ENCODE measurements at places on chromosomes 6 and 20.

GRCh38 chr6:44179072-44179536 lies 20.5 kb downstream of the CAPN11 start:
- no peak for DNase-seq

- DNase-seq, result no peak
These were observed 26.0 kb upstream of the CCND3 start for GRCh38 chr6:41967312-41968287.

DNA sequence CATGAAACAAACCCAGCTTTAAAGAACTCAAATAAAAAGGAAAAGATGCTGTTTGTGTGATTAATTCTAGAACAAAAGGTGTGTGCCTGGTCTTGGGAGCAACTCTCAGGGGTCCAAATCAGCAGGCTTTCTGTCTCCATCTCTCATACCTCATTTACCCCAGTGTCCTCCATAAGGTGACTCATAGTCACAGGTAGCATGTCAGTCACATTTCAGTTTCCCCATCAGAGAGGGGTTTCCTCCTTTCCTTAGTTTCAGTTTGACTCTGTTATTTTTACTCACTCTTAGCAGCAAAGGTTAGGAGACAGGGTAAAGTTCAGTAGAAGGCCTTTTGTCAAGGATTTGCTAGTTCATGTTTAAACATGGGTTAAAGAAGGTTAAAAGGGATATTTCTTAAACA lies 46.2 kb downstream of the OGFRL1 start:
- no peak for DNase-seq

GRCh38 chr6:38326837-38327236 lies 312.9 kb downstream of the BTBD9 start:
- no peak for DNase-seq

DNA sequence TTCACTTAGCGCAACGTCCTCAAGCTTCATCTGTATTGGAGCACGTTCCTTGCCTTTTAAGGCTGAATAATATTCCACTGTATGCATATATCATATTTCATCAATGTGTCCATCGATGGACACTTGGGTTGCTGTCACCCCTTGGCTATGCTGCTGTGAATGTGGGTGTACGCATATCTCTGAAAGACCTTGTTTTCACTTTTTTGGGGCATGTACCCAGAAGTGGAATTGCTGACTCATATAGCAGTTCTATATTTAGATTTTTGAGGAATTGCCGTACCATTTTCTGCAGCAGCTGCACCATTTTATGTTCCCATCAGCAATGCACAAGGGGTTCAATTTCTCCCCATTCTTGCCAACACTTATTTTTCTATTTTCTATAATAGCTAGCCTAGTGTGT lies 22.8 kb upstream of the SLC23A2 start:
- DNase-seq, result no peak

DNA sequence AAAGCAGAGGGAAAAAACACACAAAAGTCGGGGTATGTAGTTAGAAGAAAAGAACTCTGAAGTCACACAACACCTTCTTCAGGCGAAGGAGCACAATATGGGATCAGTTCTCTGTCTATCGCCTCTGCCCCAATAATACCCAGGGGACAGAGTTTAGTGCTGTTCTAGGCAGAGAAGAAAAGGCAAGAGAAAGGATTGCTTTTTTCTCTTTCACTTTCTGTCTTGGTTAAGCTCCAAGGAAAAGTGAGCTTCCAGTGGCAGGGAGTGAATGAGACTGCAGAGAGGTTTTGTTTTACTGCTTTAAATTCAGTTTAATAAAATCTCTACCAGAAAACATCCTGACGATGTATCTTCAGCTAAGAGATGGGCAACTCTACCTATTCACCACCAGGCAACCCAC lies 86.6 kb upstream of the STXBP5 start:
- no peak for DNase-seq

DNA sequence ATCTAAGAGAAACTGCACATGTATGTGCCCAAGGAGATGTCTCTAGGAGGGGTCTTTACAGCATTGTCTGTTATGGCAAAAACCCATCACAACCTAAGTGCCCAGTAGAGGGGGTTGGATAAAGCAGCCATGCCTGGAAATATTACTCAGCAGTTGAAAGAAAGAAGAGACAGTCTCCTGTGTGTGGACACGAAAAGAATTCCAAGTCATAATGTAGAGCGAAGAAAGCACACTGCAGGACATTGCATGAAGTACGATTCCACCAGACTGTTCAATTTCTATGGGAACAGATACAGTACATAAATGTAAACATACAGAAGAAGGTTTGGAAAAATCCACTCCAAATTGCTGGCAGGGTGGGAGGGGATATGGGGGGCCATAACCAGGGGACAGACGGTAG lies 7.3 kb upstream of the TGM2 start:
- no peak for DNase-seq

GRCh38 chr6:125930765-125931418 lies 25.7 kb upstream of the HINT3 start:
- no peak for DNase-seq

DNA sequence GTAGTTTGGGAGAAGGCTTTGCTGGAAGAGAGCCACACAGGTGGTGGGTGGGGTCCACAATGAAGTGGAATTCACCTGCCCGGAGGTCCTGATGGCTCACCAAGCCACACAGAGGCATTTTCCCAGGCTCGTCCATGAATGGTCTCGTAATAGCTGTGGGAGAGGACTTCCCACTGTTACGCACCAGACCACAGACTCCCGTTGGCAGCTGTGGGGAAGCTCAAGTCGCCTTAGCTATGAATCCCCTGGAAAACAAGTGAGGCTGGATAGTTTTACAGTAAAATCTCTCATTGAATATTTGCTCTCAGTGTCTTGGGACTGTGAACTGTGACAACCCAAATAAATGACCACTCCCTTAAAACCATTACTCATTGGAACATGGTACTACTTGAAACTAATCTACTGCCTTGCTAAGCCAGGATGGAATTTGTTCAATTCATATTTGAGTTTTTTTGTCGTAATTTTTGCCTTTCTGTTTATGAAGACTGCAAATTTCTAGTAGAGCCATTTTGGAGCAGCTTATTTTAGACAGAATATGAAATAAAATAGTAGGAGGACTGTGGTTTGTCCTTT lies 79.4 kb downstream of the JAG1 start:
- no peak for DNase-seq

DNA sequence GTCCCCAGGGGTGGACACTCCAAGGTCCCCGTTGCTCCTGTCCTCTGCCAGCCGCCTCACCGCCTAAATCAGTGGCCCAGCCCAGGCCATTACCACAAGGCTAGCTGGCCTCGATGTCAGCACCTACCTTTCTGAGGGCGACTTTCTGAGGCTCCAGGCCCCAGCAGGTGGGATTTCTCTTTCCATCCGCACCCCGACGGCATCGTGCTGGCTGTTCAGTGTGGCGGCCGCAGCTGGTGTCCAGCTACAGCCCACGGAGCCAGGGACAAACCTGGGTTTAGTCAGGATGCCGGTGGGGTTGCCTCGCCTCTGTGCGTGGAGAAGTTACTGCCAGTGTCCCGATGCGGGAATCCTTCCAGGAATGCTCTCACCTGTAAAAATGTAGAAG lies 60.8 kb downstream of the ERMARD start:
- DNase-seq, result no peak

- DNase-seq, result no peak
These were observed 323.3 kb upstream of the RSPO3 start for GRCh38 chr6:126795161-126795560.

DNA sequence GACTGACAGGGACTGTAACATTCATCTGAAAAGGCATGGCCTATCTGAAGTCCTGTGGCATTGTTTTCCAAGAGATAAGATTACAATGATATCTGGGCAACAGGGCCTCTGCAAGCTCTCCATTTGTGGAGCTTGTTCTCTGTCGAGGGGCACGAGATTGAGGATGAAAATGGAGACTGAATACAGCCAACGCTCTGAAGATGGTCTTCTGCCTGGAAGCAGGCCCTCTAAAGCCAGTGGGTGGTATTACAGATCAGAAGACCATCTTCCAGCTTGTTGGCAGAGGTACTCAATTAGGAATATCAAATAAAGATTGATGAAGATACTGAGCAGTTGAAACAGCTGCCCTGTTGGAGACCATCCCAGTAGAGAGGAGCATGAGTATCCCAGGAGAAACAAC lies 288.2 kb downstream of the CENPW start:
- no peak for DNase-seq

GRCh38 chr6:150298030-150298380 lies 70.8 kb upstream of the IYD start:
- DNase-seq, result no peak

- no peak for DNase-seq
These were observed 13.6 kb upstream of the C20orf144 start for GRCh38 chr20:33648396-33649004.

GRCh38 chr6:7669742-7670141 lies 56.2 kb upstream of the BMP6 start:
- DNase-seq, result no peak

GRCh38 chr20:57716202-57716601 lies 6.4 kb upstream of the PMEPA1 start:
- DNase-seq, result no peak

DNA sequence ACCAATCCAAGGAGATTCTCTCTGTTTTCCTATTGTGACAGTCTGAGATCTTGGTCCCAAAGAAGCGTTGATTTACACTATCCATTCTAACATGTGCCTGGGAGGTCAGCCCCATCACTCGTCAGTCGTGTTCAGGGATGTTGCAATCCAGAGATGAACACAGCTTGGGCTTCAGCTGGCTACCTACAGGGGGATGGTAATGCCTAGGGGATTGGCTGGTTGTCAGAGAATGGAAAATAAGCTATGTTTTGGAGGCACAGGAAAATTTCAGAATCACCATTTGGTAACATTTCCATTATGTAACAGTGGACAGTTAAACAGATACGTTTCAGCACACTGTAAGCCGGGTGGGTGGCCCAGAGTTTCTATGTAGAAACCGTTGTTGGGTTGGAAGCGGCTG lies 147.1 kb upstream of the RALGAPA2 start:
- no peak for DNase-seq

DNA sequence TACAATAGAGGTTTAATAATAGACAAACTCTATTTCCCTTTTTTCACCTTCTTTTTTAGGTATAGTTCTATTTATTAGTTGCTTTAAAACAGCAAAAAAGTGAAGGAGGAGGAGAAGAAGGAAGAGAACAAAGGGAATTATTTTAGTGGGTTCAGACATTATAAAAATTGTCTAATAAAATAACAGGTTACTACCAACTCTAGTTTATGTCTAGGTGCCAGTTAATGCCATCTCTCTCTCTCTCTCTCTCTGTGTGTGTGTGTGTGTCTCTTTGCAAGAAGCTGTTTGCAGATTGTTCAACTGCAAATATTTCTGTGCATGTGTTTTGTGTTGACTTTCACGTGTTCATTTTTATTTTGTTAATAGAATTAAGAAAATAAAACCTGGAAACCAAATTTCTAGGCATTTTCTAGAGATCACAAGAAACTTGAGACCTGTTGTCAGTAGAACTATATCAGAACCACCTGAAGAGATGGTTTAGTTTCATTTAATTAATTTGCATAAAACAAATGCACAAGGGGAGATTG lies 313.5 kb upstream of the SGK1 start:
- DNase-seq, result no peak

- DNase-seq, result no peak
These were observed 26.2 kb upstream of the ENPP4 start for GRCh38 chr6:46103441-46104115.

- no peak for DNase-seq
These were observed 364.3 kb upstream of the SPTLC3 start for GRCh38 chr20:12644461-12644860.
